SHP77 (cell line): ENCODE measurements at places on chromosomes 2 and 18.
A peak's percentile ranks its signal among the peaks of the same experiment; 100 is the strongest.

- peak; percentile 67 for DNase-seq
Measured at GRCh38 chr18:55488473-55488872, 99.5 kb downstream of the TCF4 start.

- DNase-seq = no peak
Measured at GRCh38 chr2:145744541-145745386, 1224.8 kb upstream of the ZEB2 start.

- DNase-seq = no peak
Measured at GRCh38 chr2:226999661-227000060, 163.8 kb downstream of the RHBDD1 start.

DNA sequence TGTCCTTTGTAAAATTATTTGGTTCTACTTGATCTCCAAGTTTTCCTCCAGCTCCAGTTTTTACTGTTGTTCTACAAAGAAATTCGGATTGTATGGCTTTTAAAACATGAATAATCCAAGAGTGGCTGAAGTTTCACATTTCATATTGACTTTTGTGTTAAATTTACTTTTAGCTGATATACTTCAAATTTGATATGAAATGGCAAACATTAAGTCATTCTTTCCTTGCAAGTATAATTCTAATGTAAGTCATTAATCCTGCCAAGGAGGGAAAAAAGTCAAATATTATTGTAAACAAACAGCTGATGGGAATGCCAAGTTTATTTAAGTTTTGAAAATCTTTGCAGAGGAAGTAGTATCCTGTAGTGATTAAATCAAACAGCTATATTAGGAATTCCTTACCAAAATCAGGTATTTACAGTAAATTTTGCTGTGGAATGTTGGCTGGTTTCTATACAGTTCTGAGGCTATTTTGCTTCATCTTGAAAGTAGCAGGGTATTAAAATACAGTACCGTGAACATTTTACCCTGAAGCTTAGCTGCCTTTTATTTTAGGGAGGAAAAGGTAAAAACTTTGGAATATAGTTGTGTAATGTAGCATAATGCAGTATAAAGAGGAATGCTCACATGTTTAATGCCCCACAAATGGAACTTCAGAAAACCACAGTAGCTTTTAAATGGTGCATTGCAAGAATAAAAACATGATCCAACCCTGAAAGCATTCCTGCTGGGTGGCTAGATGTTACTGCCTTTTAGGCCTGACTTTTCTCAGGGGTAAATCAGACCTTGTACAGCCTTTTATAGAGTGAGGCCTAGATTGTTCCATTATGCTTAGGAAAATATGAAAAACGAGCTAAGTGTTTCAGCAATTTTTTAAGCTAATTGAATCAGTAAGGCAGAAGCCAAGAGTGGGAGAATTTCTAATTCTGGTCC is 62.7 kb upstream of the NT5C1B start:
- DNase-seq = no peak

GRCh38 chr2:238415036-238415764 is 11.5 kb upstream of the ASB1 start:
- peak; percentile 81 for DNase-seq

- peak; percentile 74 for DNase-seq
Measured at GRCh38 chr2:5285872-5286769, 406.1 kb upstream of the SOX11 start.

- DNase-seq = no peak
Measured at GRCh38 chr2:95274291-95275150, at the start of gene PROM2. PROM2 (plus strand) TSS chr2:95274449; CDS start chr2:95274586, 137 bp downstream.

DNA sequence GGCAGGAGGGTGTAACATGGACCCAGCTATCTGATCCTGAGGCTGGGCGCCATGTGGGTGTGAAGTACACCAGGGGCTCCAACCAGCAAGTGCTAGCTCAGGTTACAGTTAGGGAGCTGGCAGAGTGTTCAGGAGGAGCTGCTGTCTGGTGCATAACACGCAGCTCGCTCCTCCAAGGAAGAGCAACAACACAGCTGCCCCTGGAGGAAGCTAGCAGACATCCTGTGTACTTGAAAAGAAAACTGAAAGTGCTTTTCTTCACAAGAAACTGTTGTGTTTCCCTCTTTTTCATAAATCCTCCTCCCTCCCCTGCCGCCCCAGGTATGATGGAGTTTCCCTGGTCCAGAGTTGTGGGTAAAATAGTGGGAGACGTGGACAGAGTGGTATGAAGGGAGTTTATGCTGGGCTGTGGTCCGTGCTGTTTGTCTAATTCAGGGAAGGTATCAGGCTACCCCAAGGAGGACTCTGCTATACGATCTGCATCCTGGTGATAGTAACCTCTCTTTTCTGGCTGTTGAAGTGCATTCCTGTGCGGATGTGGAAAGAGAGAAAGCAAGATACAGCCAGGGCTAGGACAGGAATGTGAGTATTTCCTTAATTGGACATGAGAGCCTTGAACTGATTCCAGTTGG is 6.1 kb upstream of the LBH start:
- no peak for DNase-seq

DNA sequence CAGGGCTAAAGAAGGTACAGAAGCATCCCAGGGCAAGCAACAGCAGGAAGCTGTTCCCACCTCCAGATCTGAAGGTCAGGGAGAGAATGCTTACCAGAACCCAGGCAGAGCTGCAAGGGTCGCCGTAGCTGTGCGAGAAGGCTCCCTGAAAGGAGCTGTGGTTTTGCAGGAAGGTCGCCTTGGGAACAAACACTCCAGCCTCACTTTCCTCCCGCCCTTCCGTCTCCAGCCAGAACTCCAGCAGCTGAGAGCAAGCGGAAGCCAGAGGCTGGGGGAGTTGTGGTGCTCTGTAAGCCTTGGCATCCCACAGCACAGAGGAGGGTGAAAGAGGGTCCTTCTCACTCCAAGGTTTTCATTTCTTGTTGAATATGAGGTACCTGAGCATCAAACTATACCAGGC is 18.3 kb upstream of the ICOS start:
- DNase-seq = no peak

- DNase-seq = no peak
Measured at GRCh38 chr18:36636237-36636817, 192.5 kb downstream of the TPGS2 start.

DNA sequence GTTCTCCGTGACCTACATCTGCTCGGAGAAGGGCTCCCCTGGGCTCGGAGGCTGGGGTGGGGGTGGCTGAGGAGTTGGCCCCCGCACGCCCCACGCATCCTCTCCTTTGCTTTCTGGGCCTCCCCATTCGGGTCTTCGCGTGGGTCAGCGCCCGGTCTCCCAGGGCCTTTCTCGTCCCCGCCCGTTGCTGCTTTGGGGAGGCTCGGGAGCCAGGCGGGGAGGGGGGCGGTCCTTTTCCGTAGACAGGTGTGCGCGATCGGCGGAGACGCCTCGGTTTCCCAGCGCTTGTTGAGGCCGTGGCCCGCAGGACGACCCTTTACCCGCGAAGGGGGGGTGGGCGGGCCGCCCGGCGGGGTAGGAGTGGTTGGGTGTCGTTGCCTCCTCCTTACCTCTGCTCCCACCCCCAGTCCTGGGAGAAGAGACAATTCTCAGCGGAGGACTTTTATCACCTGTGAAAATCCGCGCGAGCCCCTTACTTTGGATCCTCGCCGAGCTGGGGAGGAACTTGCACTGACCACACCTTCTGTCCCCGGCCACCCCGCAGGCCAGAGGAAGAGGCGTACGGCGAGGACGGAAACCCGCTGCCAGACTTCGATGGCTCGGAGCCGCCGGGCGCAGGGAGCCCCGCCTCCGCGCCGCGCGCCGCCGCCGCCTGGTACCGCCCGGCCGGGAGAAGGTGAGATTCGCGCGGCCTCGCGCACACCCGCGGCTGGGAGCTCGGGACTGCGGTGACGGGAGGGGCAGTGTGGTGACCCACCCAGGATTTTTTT is 2.6 kb downstream of the ADCYAP1 start:
- peak; percentile 67 for DNase-seq

GRCh38 chr2:20953146-20953824 is 90.6 kb downstream of the APOB start:
- no peak for DNase-seq

DNA sequence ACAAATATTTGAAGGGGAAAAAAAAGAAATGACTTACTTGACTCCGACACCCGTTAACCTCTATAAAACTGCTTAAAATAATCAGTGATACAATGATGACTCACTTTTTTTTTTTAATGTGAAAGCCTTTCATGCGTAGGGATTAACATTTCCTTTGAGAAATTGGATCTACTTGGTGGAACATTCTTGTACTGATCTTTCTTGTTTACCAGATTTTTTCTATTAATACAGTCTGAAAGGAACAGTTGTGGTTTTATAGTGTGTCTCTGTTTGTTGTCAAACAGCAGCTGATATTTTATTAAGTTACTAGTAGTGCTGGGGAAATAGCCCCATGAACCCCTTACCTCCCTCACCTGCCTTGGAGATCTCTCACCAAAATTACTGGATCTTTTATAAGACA is 40.2 kb upstream of the NEB start:
- no peak for DNase-seq

DNA sequence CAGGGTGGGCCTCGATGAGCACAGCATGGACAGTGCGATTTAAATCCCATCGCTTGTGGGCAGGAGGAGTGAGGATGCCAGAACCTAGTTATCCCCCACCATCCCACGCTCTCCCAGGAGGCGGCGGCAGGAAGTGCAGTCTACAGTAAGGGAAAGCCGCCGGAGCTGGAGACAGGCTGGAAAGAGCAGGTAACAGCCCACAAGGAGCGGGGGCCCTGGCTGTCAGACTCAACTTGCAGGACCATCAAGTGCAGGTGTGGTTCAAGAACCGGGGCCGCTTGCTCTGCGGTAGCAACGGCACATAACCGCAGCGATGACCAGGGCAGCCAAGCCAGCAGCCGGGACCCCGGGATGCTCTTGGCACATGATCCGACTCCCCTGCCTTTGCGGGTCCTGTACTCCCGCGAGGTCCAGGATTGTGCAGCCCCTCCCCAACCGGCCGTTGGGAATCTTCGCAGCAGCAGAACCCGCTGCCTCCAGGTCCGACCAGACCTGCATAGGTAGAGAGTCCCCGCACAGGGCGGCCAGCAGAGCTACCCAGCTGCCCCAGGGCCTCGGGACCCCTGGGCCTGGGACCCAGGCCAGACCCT is 82.1 kb downstream of the BIN1 start:
- peak; percentile 78 for DNase-seq

DNA sequence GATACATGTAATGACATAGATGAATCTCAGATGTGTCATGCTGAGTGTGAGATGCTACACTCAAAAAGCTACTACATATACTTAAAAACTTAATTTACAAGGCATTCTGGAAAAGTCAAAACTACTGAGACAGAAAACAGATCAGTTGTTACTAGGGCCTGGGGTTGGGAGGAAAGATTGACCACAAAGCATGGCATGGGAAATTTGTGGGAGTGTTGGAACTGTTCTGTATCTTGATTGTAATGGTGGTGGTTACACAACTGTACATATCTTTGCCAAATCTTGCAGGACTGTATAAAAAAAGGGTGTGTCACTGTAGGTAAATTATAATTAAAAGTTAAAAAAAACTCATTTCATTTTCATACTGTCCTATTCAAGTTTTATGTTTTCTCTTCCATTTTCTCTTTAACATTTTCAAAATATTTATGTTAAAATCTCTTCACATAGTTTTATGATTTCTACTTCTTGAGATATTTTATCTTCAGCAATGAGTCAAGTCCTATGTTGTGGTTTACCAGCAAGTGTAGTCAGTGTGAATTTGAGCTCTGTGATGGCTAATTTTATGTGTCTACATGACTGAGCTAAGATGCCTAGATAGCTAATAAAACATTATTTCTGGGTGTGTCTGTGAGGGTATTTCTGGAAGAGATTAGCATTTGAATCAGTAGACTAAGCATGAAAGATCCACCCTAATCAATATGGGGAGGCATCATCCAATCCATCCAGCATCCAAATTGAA is 58.6 kb upstream of the VRK2 start:
- no peak for DNase-seq

GRCh38 chr18:54125429-54125828 is 99.0 kb downstream of the MBD2 start:
- no peak for DNase-seq

- no peak for DNase-seq
Measured at GRCh38 chr2:146004462-146004861, 1484.5 kb upstream of the ZEB2 start.

GRCh38 chr18:39591649-39592048 is 2026.1 kb upstream of the CELF4 start:
- no peak for DNase-seq

DNA sequence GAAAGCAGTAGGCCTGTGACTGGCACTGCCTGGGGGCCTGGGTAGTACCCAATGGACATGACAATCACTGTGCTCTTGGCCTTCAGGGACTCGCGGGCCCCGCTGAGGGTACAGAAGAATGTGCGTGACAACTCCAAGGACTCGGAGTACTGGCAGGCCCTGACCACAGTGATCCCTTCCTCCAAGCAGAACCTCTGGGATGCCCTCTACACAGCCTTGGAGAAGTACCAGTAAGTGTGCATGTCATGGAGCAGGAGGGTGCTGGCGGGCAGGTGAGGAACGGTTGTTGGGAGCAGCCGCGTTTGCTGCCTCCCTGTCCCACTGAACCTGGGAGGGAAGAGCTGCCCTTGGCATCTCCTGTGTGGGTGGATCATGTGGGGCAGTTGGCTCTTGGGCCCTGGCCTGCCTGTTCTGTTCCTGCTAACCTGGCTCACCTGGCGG is 23.3 kb downstream of the OTOF start:
- no peak for DNase-seq

DNA sequence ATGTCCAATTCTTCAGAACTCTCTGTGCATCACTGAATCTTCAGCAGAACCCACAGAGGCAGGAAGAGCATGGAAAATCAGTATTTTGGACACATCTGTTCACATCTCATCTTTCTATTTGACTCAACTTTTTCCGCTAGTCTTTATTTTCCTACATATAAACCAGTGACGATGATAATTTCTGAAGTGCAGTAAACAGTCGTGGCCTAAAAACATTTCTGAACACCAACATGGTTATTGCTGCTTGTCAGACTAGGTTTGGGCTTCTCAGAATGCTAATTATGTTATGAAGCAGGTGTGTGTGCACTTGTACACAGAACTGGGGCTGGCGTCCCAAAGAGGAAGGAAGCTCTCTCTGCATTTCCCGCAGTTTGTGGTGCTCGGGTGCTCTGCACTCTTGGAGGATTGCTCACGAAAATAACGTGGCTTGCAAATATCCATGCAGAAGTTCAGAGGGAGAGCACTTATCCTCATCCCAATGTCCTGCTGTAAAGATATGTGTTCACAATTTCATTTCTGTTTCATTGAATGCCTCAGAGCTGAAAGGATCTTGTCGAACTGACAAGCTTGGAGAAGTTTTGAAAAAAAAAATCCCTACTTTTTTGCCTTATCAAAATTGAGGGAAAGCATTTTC is 50.8 kb downstream of the EDAR start:
- DNase-seq = no peak

DNA sequence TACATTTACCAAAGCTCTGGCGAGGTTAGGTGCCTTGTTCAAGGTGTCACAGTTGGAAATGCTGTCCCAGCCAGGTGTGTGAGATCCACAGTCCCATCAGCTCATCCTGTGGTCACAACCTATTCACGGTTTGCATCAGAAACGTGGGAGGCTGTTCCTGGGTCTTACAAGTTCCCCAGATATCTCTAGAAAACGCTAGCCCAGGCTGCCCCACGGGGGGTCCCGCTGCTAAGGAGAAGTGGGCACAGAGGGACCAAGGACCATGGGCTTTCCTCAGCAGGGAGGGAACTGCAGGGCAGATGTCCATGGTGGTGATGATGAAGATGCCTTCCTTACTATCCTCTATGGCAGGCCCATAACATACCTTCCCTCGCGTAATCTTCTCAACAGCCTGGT is 649 bp downstream of the FECH start:
- no peak for DNase-seq
